ENCODE measurements at places on chromosomes 1 and 21.
A peak's percentile ranks its signal among the peaks of the same experiment; 100 is the strongest.

- peak; percentile 38 for DNase-seq
These were observed 125.5 kb downstream of the PGBD5 start for GRCh38 chr1:230300322-230301301.

- no peak for DNase-seq
These were observed 40.5 kb downstream of the ASH1L start for GRCh38 chr1:155522069-155522468.

GRCh38 chr1:55631509-55631908 lies 416.3 kb upstream of the USP24 start:
- no peak for DNase-seq

DNA sequence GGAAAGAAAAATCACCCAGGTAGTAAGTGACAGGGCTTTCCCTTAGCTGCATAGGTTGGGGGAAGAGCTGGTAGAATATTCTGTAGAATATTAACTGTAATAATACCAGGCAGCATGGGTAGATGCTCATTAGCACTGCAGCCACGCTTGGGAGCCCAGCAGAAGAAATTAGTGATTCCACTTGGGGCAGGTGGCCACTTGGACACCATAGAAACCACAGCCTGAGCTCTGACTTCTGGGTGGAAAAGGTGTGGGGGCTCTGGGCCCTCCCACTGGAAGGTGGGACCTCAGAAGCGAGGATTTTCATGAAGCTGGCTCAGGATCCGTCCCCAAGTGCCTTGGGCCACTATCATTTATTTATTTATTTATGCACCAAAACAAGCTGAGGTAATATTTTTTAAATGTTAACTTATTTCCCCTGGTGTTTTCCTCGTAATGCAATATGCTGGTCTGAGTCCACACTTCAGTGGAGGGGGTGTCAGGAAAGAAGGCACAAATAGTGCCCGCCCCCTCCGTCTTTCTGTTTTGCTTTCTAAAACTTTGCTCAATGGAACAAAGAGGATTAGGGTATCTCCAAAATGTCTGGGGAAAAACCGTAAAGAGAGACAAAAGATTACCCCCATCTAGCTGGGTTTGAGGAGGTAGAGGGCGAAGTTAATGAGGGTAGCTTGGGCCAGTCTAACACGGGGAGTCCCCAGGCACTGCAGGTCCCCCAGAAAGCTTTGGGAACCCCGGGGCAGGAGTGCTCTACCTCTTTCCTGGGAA lies 75.2 kb upstream of the GADD45A start:
- DNase-seq: no peak

GRCh38 chr1:27972141-27972540 lies 12.4 kb downstream of the XKR8 start:
- no peak for DNase-seq

DNA sequence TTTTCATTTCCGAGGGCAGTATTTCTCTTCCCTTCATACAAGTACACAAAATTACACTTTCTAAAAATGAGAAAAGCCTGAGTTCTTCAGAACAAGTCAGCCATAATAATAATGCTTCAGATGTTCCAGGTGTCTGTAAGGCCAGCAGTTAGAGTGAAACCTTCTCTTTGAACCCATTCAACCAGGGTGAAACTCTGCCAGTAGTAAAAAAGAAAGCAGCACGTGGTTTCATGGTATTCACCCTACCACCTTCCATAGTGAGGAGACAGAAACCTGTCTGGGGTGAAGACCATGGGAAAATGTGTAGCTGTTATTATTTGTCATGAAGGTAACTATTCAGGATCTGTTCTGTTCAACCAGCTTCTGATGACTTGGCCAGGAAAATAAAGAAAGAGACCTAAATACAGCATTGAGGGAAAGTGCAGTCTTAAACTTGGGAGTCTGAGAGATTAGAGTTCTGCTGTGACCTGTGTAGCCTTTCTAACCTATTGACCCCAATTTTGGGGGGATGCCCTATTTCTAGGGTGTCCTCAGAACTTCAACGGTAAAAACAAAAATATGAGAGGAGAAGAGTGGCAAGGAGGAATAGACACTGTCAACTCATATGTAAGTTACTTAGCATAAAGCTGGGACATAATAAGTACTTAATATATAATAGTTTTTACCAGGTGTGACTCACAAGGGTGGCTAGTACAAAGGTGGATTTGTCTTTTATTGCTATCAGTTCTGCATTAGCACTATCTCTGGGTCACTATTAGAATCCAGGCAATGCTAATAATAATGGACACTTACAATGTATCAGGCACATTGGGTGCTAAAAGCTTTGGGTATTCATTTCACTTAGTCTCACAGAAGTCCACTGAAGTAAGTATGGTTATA lies 70.0 kb upstream of the TNFSF4 start:
- no peak for DNase-seq

DNA sequence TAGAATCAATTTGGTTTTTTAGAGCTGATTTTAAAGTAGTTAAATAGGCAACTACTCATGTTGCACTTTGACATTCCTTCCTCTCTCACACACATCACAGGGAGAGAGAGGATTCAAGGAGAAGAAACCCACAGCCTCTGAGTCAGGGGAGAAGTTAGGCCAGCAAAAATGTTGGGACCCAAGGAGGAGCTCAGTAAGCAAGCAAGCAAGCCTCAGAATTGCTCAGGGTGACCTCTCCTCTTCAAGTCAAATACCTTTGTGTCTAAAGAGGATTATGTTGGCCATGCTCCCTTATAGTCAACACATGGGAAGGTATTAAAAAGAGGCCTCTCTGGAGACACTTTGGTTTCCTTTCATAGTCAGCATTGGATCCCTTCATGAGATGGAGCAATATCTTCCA lies 80.5 kb upstream of the WARS2 start:
- DNase-seq: no peak

DNA sequence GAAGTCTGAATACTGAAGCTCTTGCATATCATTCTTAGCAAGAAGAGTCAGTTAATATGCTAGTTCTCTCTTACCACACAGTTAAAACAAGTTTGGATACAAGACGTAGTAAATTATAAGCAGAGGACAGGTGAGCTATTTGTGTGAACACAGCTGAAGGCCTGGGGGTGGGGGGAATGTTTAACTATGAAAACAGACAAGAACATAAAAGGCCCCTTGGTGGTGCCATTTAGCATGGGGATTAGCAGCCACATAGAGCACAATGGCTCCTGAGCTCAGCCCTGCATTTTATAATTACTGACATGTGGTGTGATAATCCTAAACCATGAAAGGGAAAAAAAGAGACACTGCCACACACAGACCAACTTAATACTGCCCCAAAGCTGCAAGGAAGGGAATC lies 94.8 kb downstream of the TGFBR3 start:
- DNase-seq: no peak

- DNase-seq: no peak
These were observed 107.6 kb downstream of the CCDC185 start for GRCh38 chr1:223500560-223501425.

DNA sequence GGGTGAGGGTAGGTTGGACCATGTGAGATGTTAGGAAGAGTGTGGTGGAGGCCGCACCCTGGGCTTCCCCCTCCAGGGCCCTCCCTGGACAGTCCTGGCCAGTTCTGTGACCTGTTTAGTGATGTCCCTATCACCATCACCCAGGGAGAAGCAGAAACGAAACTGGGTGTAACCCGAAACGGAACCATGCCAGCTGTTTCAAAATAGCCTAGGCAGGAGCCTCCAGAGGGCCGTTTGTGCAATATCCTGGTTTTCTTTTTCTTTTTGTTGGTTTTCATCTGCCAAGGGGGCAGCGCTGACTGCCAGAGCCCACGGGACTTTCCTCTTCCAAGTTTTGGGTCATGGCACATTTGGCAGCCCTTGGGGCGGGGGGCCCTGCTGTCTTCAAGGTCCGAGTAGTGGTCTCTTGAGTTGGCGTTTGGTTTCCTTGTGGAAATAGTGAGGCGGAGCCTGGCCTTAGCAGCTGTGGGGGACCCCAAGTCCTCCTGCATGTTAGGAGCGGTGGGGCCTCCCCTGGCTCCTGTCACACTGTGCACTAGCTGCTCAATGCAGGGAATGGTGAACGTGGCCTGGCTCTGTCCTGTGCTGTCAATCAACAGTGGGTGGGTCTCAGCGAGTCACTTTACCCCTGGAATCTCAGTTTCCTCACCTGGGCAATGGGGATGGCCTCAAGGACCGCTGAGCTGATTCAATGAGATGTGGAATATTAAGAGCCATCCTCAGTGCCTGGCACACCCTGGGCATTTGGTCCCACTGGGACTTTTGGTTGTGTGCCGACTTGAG lies 90.7 kb downstream of the ARHGEF10L start:
- no peak for DNase-seq

DNA sequence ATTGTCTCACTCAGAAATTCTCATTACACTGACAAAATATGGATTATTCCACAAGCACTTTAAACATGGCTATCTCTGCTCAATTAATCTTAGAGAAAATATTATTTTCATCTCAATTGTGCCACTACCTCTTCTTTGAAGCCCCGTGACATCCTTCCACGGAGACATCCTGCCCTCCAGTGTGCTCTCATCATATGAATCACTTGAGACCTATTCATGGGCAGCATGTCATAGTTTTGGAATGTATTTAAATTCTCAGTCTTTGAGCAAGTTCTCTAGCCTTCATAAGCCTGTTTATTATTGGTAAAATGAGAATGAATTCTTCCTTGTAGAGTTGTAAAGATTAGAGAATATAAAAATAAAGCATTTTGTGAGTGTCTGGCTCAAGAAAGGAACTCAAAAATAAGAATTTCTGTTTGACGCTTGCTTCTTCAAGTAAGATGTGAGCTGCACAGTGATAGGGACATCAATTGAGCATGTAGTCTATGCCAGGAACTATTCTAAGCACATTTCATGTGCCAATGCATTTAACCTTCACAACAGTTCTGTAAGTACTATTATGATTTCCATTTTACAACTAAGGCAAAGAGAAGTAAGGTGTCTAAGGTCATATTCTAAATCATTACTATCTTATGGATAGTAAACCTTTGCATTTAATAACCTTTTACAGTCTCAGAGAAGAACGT lies 557.4 kb upstream of the ZRANB2 start:
- no peak for DNase-seq

Data from NCI-H187 (cell line).